ENCODE measurements at places on chromosomes 7 and 10.

GRCh38 chr7:30984359-30985107, 20.8 kb downstream of the GHRHR start:
- no peak for DNase-seq

DNA sequence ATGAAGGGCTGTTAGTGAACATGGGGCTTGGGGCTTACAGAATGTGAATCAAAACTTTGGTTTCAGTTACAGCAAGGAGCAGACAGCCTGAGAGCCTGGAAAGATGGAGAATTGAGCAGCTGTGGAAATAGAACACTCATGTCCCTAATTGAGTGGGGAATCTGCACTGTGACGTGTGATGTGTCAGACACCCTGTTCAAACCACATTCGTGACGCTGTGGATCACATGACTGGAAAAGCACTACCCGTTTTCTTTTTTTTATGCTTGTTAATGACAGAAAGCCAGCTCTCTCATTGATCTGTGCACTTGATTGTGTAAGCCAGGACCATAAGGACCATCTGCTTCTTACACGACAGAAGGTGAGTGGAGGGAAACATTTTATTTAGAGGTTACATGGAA, 15.1 kb upstream of the TBX20 start:
- no peak for DNase-seq

- DNase-seq, result no peak
These were observed 94.2 kb downstream of the HIP1 start for GRCh38 chr7:75644589-75644988.

- no peak for DNase-seq
These were observed 812.9 kb downstream of the REEP3 start for GRCh38 chr10:64334084-64334483.

- DNase-seq, result no peak
These were observed 140.7 kb downstream of the VTI1A start for GRCh38 chr10:112587729-112588128.

- DNase-seq, result no peak
These were observed 183.0 kb upstream of the ANK3 start for GRCh38 chr10:60572511-60573194.

DNA sequence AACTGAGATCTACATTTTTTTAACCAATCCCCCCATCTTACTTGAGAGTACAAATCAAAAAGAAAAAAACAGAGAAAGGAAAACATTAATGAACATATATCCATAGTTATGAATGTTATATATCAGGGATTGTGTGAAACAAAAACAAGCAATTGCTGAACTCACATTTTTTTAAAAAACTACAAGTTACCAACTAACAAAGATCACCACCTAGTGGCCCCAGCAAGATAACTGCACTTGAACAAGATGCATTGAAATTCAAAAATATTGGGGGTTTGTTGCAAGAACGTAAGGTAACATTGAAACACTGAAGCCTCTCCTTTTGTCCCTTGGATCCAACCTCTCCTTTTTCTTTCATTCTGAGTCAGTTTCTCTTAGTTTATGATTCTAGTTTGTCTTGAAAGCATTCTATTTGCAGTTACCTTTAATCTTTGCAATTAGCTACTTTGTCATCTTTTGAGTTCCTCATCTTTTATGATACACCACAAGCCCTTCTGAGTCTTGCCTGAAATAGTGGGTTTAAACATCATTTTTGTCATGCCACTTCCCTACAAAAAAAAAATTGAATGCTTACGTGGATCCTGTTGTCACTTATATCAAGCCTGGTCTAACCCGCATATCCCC, 87.3 kb upstream of the TES start:
- DNase-seq, result no peak

DNA sequence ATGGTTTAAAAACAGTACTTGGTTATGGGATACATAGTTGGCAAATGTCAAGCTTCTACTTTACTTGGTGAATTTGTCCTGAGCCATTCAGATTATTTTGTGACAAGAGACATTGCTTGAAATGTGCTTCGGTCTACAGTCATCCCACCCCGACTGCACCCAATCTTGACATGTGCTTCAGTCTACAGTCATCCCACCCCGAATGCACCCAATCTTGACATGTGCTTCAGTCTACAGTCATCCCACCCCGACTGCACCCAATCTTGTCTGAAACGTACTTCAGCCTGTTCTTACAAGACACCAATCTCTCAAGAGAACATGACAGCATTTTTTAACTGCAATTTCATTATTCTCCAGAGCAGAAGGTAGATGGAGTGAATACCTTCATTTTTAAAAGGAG, 47.8 kb downstream of the PRKCQ start:
- DNase-seq, result no peak

- DNase-seq, result no peak
These were observed 76.6 kb downstream of the AMPH start for GRCh38 chr7:38554586-38554985.

DNA sequence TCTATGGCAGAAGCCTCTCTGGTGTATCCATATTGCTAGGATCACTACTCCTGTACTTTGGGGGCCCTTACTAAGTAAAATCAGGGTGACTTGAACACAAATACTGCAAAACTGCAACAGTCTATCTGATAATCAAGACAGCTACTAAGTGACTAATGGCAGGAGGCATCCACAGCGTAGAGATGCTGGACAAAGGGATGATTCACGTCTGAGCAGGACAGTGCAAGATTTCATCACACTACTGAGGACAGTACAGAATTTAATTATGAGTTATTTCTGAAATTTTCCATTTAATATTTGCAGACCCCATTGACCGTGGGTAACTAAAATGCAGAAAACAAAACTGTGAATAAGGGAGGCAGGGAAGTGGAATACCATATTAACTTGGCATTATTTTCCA, 10.4 kb downstream of the CUL2 start:
- DNase-seq, result no peak

DNA sequence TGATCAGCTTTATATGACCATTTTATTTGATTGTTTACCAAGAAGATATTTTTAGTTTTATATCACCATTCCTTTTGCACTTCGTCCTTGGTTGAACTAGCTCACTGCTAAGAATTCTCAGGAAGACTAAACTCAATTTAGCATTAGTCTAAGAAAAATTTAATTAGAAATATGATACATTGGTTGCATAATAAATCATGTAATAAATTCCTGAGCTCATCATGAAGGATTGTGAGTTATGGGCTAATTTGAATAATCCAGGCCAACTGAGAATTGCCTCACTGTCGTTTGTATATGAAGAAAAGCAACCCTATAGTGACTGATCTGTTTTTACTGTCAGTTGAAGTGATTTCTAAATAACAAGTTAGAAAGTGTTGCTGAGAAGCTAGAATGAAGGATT, 725.5 kb downstream of the DNAJB9 start:
- no peak for DNase-seq

DNA sequence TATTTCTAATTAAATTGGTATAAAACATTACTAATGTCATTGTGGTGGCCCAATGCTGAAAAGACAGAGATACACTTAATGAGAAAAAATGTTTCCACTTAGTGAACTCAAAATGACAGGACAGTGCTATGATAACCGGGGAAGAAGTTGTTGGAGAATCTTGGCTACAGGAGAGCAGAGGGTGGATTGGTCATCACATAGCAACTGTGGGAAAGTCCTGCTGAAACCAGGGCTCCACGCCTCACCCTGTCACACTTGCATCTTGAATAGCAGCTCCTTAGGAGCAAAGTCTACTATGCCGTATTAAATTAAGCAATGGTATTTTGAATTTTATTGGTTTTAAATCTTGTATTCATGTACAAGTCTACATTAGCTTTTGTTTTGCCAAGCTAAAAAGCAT, 225.5 kb downstream of the KLF6 start:
- DNase-seq, result no peak

- DNase-seq, result peak; percentile 28
These were observed 44.1 kb downstream of the SFTPD start for GRCh38 chr10:79904671-79905321.

DNA sequence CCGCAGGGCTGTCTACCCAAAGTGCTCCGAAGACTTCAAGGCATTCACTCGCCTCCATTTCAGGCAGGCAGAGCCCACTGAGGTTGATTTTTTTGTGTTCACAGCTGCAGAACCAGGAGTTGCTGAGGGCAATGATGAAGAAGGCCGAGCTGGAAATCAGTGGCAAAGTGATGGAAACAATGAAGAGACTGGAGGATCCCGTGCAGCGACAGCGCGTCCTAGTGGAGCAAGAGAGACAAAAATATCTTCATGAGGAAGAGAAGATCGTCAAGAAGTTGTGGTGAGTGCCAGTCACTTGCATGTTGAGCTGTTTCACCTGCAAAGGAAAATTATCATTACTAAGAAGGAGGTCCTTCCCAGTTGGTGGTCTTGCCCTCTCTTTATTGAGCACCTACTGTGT, 210.5 kb downstream of the ARHGAP21 start:
- no peak for DNase-seq

DNA sequence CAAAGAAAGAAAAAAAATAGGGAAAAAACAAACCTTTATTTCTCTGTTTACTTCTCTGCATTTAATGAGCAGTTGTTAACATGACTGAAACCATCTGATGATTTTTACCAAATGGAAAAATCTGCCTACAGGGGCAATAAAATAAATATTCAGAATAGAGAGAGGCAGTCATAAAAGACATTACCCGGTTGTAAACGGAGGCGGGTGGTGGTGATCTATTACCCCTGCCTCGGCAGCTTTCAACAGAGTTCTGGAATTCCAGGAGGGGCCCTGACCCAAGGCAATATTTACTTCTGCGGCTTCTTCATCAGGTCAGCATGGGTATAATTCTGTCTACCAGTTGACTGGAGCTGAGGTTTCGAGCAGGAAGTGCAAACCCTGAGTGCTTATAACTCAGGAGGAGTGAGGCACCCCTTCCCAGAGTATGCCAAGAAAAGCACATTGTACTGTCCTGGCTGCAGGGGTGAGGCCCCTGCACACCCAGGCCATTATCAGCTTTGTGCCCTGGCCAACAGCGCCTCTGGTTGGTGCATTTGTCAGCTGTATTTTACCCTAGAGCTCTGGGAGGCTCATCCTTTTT, 8.2 kb upstream of the CXCL12 start:
- no peak for DNase-seq

Measured in activated T-cell treated with anti-CD3 and anti-CD28 coated beads for 1 hour (primary cell).